ENCODE measurements at places on chromosomes 5 and 9. TPM values are rescaled to one million over a fixed set of nuclear protein-coding genes. Genes with fewer than 3 reads are reported as not detected.

Gene PCDHA1
- polyA plus RNA-seq: not detected

DNA sequence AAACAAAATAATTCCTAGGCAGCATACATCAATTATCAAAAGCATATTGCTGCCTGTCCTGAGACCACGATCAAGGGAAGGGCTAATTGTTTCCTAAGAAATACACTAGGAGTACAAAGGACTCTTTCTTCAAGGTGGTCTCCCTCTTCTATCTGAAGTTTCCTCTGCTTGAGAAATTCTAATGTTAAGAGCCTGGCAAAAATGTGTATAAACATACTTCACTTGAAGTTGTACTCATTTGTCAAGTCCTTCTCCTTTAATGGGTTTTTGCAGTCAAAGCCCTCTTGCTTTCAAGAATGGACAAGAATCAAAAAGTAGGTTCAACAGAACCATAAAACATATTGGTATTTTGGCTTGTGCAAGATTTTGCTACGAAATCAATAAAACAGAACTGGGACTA, 31.1 kb downstream of the UBTD2 start:
- no peak for DNase-seq

- no peak for DNase-seq
Observed at GRCh38 chr5:143488381-143488780, 84.9 kb upstream of the NR3C1 start.

Gene TRPM6
- not detected for polyA plus RNA-seq

DNA sequence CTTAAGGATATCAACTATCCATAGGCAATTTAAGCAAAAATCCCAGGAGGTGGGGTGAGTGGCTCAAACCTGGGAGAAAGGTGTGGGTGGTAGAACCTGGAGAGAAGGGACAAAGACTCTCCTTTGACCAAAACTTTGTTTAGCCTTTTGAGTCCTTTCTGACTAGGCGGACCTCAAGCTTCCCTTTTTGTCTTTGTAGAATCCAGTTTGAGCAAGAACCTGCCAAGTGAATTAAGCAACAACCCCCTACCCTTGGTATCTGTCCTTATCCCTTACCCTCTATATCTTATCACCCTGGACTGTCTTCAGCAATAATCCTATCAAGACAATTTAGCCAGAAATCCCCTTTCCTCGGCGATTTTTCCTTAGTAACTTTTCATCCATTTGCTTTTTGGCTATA, 53.5 kb upstream of the SLC28A3 start:
- peak; percentile 21 for DNase-seq

Data from CD14-positive monocyte (primary cell).